ENCODE measurements at places on chromosomes 11 and 22.

GRCh38 chr11:13343931-13344717 is 66.5 kb downstream of the BMAL1 start:
- DNase-seq: peak; percentile 88

- DNase-seq: no peak
Measured at GRCh38 chr11:75272821-75273301, 32.3 kb downstream of the TPBGL start.

DNA sequence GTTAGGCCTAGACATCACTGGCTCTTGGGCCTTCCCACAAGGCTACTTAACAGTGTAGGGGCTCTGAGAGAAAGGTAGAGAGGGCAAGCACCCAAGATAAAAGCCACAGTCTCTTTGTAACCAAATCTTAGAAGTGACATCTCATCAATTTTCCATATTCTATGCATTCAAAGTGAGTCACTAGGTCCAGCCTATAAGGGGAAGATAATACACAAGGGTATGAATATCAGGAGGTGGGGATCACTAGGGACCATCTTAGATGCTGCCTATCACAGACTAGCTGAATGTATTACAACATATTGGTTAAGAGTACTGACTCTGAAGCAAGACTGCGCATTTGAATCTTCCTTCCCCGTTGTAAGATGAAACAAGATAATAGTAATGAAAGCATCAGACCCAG is 144.1 kb downstream of the RBFOX2 start:
- no peak for DNase-seq

DNA sequence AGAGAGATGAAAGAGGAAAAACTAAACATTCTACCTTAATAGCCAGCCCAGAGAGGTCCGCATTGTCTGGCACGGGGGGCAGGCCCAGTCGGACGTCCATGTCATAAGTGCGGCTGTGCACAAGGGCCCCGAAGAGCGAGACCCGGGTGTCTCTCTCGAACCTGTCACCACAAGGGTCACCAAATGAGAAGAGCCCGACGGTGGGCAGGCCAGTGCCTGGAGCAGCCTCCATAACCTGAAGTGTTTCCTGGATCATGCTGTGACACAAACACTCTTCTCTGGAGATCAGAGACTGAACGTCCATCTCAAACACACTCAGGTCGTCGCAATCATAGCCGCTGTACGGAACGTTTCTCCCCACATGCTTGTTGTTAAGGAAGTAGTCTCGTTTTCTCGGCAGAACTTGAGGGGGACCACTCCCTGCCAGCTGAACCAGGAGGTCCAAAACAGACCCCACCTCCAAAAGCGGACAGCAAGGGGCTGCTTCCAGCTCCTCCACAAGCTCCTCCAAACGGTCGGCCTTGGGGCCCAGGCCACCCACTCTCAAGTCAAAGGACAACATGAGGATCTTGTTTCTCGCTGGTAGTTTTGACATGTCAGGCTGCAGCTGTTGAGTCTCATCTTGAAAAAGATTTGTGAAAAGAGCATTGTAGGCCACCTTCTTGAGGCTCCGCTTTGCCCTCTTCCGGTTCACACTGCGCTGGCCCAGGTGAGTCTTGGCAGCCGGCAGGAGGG is 971 bp downstream of the TUBGCP6 start:
- DNase-seq: no peak

- no peak for DNase-seq
Measured at GRCh38 chr11:94477624-94478023, 16.0 kb downstream of the MRE11 start.

GRCh38 chr11:655036-655726 is 18.1 kb downstream of the DRD4 start:
- no peak for DNase-seq

DNA sequence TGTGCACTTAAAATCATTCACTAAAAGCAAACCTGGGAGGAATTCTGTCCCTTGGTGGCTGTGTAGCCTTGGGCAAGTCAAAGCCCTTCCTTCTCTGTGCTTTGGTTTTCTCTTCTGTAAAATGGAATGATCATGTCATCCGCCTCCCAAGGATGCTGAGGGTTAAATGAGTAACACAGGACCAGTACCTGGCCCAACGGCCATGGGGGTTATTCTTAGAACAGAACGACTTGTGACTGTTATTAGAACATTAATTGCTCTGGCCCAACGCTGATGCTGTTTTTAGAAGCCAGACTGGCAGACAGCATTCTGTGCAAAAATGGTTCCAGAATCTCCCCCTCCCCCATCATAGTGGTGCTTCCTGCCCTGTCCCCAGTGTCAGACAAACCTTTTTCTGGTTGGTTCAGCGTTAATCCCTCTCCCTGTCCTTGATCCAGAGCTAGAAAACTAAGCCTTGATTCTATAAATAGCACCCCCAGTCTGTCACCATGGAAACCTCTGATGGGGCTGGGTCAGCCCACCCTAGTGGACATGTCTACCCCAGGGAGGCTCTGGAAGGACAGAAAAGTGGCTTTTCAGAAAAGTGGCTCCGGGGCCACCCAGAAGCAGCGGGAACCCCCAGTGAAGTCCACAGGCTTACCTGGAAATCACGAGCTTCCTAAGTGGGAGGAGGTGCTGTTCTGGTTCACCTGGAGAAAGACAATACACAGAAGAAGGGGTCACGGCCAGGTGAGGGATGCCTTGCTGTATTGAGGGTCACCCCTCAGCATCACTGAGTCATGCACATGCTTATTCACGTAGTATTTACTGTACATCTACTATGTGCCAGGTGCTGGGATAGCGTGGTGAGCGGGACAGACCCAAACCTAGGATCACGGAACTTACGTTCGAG is 15.5 kb upstream of the TFIP11 start:
- no peak for DNase-seq

GRCh38 chr22:48091060-48091650 is 1328.7 kb downstream of the TBC1D22A start:
- no peak for DNase-seq

DNA sequence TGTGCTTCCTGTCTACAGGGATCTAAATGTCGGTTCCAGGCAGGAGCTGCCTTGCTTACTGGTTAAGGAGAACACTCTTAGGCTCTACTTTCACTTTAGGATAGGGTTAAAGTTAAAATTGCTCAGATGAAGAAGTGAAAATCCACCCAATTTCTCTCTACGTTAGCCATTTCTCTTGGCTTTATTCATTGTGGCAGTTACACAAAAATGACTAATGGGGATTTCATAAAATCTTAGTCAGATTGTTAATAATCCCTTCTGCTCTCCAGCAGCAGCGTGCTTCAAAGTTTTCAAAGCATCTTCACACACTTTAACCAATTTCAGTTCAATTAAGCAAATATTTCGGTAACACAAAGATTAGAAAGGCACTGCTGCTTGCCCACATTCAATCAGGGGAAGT is 58.4 kb upstream of the RCN1 start:
- no peak for DNase-seq

DNA sequence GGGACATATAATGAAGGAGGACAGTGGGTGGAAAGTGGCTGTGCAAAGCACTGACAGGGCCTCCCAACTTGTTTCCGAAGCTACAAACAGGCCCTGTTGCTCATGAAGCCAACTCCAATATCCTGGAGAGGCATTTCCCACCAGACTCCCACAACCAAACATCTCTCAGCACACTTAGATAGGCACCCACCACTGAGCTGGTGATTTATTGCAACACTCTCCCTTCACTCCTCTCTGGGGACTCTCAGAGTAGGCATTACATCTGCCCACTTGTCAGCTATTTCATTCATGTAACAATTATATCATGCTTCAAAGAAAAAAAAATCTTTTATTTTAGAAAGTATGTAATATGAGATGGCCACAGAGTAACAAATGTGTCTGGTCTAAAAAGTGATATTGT is 32.1 kb upstream of the PPP2R1B start:
- no peak for DNase-seq

GRCh38 chr11:122395282-122395681 is 260.2 kb upstream of the UBASH3B start:
- no peak for DNase-seq

GRCh38 chr22:28175730-28176492 is 256.9 kb upstream of the PITPNB start:
- DNase-seq: no peak

DNA sequence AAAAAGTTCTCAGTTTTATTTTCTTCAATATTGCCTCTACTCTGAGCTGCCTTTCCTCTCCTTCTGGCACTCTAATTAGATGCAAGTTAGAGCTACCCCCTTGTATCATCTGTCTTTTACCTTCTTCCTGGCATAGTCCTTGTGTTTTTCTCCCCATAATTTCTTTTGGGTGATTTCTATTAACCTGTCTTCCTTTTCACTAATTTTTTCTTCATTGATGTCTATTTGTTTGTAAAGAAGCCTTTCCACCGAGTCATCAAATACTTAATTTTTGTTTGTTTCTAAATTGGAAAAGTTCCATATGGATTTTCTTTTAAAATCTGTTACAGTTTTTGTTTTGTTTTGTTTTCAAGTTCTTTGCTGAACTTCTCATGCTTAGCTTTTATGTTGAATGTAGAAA is 558.1 kb downstream of the TBC1D22A start:
- no peak for DNase-seq

DNA sequence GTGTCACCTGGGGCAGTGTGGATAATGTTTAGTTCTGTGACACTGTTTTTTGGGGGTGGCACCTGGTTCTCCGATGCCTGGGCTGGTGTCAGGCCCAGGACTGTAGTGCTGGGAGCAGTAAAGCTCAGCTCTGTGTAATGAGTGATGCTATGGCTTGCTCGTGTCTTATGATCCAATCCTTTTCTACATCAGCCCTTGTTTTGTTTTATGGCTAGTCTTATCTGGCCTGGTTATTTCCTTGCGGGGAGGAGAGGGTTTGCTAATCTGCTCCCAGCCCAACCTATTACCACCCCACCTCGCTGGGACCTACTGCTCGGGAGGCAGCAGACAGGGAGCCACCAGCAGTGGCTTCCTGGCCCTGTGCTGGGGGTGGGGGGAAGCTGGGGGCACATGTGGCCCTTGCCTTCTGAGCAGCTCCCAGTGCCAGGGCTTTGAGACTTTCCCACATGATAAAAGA is 35.0 kb upstream of the TPBGL start:
- no peak for DNase-seq

DNA sequence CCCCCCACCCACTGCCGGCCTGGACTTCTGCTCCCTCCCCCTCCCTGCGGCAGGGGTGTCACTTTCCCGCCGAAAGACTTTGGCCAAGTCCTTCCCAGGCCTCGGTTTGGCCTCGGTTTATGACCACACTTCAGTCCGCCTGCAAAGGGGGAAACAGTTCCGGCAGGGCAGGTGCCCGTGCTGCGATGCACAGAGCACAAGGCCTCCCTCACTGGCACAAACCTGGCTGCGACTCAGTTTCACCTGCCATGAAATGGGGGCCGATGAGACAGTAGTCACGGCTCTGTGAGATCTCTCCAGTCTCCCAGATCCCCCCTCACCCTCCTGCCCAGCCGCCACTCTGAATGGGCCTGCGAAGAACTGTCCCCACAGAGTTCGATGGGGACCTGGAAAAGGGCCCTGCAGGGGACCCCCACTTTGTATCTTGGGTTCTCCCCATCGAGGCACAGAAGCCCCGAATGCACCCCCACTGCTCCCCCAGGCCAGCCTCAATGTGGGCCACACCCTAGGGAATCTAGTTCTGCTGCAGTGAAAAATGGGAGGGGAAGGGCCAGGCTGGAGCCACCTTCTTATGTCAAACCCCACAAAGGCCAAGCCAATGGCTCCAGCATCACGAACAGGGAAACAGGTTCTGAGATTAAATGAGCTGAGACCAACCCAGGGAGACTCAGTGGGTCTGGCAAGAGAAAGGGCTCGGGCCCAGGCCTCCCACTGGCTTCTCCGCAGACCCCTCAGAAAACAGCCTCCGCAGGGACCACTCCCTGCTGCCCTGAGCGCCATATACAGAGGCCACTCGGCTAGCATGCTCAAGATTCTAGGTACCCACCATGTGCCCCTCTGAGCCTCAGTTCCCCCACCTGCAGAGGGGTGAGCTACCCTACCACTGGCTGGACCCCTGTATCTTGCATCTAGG is 29.0 kb downstream of the ARVCF start:
- no peak for DNase-seq

DNA sequence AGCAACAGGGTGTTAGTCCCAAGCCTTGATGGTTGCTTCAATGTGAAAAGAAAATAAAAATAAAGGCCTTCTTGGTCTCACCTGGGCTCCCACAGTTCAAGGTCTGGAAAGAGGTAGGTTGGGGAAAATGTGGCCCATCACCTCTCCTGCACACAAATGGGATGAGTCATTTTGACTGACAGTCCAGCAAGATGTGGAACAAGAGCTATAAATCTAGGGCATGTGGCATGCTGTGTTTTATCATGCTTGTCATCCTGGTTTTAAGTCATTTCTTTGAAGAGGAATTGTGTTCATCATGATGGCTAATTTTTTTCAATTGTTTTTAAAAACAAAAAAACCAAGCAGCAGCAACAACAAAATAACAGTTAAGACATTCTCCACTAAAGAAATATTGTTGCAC is 503.7 kb downstream of the NTM start:
- no peak for DNase-seq

DNA sequence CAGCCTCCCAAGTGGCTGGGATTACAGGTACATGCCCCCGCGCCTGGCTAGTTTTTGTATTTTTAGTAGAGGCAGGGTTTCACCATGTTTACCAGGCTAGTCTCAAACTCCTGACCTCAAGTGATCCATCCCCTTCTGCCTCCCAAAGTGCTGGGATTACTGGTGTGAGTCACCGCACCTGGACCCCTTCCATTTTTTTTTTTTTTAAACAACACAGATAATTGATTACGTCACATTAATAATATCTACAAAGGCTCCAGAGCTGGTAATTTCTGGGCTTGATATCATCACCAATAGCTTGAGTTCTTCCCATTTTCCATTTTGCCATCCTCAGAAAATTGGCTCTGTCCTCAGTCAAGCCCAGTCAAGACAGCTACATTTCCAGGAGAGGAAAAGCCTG is 7.2 kb downstream of the TTLL1 start:
- DNase-seq: no peak

DNA sequence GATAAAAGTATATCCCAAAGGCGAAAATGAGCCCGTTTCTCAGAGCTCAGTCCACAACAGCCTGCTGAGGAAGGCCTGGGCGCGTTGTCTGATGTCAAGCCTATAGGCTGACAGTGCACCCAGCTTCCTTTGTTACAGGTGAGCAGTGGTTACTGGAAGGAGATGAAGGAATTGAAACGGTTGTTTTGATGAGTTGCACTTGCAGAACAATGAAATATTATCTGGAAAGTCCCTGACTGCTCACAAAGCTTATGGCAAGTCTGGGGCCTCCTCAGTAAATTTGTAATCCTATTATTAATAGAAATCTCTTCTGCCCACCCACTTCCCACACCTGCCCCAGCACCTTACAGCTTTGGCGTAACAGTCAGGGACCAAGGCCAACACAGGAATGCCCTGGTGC is 77.8 kb downstream of the C11orf91 start:
- DNase-seq: no peak

GRCh38 chr11:112511271-112511670 is 250.6 kb upstream of the PLET1 start:
- no peak for DNase-seq
